Neural progenitor cell (in vitro differentiated cells): ENCODE measurements at places on chromosomes 1 and 21.

GRCh38 chr1:86798608-86799291, 94.4 kb downstream of the SH3GLB1 start:
- no peak for DNase-seq

GRCh38 chr1:151166505-151166956, 587 bp downstream of the SCNM1 start:
- peak; percentile 67 for DNase-seq

DNA sequence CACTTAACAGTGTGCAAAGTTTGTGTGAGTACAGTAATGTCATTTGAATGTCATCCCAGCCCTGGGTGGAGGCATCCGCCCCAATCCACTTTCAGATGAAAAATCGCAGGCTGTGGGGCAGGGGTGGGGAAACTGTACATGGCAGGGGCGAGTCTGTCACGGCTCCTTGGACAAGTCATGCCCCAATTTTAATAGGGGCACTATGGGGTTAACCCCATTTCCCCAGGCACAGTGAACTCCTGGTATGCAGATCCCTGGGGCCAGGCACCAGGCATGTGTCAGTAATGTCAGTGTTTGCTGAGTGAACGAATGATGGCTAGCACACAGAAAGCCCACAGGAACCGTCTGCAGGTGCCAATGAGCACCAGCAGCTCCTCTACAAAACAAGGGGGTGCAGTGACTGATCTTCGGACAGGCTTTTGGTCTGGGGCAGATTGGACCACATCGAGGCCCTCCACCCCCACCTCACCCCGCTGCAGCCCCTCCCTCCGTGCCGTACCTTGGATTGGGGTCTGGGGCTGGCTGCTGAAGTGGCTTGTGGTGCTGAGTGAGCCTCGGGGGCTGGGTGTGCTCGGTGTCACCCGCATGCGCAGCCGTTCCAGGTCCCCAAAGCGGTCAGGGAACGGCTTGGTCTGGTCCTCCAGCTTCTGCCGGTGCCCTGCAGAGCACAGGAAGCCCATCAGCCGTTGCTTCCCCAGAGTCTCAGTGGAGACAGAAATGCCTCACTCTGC, 23.2 kb downstream of the RUNX3 start:
- DNase-seq, result no peak

DNA sequence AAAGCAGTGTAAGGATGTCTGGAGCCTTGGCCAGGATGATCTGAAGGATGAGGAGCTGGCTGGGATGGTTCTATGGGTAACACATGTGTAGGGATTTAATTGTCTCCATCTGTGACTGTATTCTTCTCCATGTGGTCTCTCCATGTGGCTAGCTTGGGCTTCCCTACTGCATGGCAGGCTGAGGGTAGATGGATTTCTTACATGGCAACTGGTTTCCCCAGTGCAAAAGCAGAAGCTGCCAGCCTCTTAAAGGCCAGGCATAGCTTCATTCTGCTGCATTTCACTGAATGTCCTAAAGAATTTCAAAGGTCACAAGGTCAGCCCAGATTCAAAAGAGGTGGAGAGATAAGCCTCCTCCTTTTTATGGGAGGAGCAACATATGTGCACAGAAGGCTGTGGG, 61.7 kb downstream of the XCL2 start:
- peak; percentile 84 for DNase-seq

- DNase-seq, result peak; percentile 42
Observed at GRCh38 chr1:17861685-17862084, 106.6 kb downstream of the ACTL8 start.

DNA sequence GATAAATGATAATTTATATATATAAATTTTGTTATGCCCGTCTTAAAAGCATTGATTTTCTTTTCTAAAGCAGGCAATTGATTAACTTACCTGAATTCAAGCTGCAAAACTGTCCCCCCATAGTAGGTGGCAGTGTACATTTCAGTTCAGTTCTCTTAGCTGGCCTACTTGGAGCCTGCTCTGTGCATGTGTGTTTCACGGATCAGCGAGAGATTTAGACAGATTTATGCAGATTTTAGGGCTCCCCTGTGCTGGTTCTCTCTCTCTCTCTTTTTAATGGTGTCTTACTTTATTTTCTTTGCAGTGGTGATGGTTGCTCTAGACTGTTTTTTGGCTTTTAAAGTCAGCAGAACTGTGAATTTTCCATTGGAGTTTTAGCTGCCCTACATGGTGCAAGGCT, 30.7 kb downstream of the CLIC4 start:
- no peak for DNase-seq

DNA sequence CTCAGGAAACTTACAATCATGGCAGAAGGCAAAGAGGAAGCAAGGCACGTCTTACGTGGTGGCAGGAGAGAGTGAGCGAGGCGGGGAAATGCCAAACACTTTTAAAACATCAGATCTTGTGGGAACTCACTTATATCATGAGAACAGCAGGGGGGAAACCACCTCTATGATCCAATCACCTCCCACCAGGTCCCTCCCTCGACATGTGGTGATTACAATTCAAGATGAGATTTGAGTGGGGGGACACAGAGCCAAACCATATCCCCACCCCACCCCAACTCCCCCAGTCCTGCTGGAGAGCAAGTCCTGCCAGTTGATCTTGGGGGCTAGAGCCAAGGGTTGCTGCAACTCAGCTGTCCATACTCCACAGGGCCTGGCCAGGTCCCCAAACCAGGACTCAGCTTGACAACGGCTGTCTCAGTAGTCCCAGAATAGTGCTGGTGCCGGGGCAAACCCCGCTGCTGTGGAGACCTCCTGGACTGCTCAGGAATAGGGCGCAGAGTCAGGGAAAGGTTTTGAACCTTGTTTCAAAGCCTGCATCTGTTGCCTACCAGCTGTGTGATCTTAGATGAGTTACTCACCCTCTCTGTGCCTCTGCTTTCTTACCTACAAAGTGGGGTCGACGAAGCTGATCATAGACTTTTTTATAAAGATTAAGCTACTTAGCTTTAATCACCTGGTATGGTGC, 79.5 kb downstream of the STUM start:
- no peak for DNase-seq
